ENCODE measurements at places on chromosomes 3 and 15.

DNA sequence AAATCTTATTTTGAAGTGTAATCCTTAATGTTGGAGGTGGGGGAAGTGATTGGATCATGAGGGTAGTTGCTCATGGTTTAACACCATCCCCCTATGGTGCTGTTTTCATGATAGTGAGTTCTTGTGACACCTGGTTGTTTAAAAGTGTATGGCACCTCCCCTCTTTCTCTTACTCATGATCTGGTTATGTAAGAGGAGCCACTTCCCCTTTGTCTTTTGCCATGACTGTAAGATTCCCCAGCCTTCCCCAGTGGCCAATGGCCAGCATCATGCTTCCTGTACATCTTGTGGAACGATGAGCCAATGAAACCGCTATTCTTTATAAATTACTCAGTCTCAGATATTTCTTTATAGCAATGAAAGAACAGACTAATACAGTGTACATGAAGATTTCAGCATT lies 39.8 kb upstream of the GMNC start:
- no peak for DNase-seq

- DNase-seq: no peak
Measured at GRCh38 chr3:128486205-128486628, 6.8 kb downstream of the GATA2 start.

- no peak for DNase-seq
Measured at GRCh38 chr3:23594894-23595670, 210.7 kb upstream of the UBE2E1 start.

GRCh38 chr15:72991026-72991425 lies 61.2 kb upstream of the NEO1 start:
- DNase-seq: no peak

- no peak for DNase-seq
Measured at GRCh38 chr15:68023307-68024101, 30.6 kb upstream of the PIAS1 start.

GRCh38 chr3:141412936-141413354 lies 44.6 kb downstream of the ZBTB38 start:
- DNase-seq: no peak

DNA sequence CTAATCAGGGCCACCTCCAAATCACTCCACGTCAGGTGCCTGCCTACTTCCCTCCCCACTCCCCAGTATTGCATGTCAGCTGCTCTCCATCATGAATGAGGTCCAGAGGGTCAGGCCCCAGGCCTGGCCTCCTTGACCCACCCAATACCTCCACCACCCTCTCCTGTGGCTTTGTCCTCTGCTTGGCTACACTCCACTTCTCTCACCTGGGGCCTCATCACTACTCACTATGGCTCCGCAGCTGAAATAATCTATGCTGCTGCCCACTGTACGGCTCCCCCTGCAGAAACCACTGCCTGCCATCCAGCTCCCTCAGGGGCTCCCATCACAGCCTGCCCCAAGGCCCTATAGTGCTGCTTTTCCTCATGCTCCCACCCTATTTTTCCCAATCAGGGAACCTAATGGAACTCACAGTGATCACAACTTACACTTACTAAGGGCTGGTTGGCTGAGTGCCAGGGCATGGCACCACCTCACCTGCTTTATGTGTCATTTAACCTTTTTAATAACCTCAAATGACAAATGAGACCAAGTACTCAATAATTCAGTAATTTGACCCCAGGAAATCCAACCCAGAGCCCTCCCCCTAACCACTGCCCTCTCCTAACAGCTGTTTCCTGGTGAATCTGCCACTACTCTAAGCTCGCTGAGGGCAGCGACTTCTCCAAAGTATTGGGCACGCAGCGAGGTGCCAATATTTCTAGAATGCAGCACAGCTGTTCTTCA lies 2.3 kb downstream of the GORASP1 start:
- no peak for DNase-seq

DNA sequence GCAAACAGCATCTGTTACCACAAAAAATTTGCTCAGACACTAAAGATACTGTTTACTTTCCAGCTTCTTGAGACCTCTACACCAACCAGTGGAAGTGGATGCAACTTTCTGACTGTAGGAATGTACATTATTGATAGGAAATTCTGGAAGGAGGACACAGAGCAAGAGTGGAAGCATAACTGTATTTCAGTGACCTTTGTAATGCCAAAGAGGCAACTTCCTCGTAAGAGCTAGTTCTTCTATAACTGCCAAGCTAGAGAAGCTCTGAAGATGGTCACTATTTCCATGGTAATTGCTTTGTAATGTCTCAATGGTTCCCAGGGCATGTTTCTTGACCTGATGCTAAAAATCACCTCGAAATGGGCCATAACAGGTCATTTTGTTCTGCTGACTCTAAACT lies 96.3 kb upstream of the SLC2A2 start:
- DNase-seq: no peak

DNA sequence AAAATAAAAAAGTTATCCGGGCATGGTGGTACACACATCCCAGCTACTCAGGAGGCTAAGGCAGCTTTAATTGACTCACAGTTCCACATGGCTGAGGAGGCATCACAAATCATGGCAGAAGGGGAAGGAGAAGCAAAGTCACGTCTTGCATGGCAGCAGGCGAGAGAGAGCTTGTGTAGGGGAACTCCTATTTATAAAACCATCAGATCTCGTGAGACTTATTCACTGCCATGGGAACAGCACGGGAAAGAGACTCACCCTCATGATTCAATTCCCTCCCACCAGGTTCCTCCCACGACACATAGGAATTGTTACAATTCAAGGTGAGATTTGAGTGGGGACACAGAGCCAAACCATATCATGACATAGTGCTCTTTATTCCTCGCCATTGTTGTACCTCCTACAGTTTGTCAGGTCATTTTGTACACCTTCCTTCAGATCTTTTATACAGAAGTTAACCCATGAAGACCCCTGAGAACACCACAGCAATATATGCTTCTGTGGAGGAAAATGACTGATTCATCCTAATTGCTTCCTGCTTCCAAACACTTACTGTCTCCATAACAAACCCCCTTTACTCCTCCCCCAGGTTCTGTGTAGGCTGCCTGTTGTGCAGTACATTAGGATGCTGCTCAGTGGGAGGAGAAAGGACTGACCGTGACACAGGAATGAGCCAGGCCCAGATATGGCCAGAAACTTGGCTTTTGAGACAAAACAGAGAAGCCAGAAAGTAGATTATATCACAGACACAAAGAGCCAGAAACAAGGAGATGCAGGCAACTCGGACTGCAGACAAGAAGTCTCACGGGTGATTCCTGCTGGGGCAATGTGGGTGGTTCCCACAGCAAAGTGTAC lies 67.9 kb upstream of the HEG1 start:
- no peak for DNase-seq

DNA sequence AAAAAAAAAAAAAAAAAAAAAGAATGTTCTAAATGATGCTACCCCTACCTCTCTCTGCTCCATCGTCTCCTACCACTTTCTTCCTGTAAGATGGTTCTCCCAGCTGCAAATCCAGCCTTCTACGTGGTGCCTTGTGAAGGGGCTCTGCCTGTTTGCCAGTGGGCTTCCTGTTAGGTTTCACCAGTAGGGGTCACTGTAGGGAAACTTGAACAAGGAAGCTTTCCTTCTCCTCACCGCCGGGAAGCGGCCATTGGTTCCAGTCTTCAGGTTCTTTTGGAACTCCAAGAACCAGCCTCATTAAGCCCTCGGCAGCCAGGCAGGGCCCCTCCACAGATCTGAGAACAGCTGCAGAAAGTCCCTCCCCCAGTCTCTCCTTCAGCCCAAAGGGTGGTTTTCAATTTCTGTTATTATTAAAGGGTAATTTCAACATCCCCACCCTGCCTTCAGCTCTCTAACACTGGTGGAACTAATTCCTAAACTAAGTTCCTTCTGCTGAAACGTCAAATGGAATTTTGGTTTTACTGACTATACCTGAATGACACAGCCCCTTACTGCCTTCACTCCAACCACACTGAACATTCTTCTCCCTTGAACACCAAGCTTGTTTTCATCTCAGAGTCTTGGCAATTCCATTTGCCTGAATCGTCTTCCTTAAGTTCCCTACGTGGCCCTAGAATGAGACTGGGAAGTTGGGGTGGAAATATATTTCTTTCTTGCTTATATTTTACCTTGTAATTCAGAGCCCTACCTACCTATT lies 13.5 kb downstream of the MCCC1 start:
- DNase-seq: peak; percentile 38

DNA sequence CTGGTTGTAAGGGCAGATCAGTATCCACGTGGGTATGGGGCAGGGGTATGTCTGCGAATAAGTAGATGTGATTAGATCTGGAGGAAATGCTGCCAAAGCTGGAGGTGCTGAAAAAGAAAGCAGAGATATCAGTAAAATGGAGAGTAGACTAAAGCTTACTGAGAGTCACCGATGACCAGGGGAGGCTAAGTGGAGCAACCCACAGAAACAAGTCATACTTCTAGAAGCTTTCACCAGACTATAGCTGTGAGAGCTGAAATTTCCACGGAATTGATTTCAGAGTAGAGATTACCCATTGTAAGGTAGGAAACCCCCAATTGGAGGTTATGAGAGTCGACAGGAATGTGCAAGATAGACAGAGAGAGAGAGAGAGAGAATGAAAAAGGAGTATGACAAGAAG lies 27.5 kb downstream of the ONECUT1 start:
- DNase-seq: no peak

- no peak for DNase-seq
Measured at GRCh38 chr3:129662191-129662608, 55.7 kb upstream of the PLXND1 start.

- no peak for DNase-seq
Measured at GRCh38 chr3:102038477-102039142, 189.3 kb downstream of the NFKBIZ start.

GRCh38 chr3:126481808-126482502 lies 6.3 kb upstream of the ZXDC start:
- DNase-seq: no peak

GRCh38 chr15:67021455-67021854 lies 43.9 kb upstream of the SMAD3 start:
- DNase-seq: no peak

DNA sequence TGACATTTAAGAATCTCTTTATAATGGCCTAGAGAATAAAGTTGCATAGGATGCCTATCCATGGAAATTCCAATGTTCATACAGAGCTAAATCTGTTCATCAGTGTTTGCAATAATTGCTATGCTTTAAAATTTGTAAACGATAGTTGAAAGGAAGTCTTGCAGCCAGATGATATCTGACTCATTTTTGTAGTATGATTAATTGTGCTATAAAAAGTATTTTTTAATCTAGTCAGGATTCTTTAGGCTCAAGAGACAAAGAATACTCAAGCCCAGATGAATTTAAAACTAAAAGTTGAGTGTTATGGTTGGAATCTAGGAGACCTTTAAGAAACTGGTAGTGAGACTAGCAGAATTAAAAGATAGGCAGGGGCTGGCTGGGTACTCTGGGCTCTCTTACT lies 50.5 kb downstream of the SUCNR1 start:
- no peak for DNase-seq

DNA sequence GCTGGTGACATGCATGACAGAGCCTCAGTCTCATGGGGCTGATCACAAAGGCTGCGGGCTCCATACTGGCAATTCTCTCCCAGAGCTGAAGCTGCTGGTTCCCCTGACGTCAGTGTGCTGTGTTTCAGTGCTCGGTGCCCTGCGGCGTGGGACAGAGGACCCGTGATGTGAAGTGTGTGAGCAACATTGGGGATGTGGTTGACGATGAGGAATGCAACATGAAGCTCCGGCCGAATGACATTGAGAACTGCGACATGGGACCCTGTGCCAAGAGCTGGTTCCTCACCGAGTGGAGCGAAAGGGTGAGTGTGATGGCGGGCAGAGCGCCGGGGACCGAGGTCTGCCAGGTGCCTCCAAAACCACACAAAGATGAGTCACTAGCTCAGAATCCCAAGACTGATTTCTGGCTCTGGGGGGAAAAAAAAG lies 62.0 kb upstream of the NR2E3 start:
- DNase-seq: no peak

DNA sequence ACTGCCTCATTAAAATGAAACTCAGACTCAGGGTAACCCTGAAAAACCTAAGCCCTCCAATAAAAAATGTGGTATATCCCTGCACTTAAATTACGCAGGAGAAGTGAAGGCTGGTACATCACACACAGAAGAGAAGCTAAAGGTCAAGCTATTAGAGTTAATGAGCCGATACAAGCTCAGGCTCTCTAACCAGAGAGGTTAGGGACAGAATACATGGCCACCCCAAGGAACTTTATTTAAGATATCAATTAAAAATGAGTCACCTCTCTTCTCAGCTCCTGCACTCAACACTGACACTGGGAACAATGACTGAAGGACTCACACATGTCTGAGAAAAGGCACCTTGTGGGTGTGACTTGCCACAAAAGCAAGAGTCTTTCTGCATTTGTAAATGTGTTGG lies 800.6 kb upstream of the CFAP20DC start:
- DNase-seq: no peak

- DNase-seq: no peak
Measured at GRCh38 chr3:45640091-45640507, 45.5 kb downstream of the LIMD1 start.

GRCh38 chr3:45120359-45121158 lies 25.6 kb downstream of the CDCP1 start:
- DNase-seq: no peak

DNA sequence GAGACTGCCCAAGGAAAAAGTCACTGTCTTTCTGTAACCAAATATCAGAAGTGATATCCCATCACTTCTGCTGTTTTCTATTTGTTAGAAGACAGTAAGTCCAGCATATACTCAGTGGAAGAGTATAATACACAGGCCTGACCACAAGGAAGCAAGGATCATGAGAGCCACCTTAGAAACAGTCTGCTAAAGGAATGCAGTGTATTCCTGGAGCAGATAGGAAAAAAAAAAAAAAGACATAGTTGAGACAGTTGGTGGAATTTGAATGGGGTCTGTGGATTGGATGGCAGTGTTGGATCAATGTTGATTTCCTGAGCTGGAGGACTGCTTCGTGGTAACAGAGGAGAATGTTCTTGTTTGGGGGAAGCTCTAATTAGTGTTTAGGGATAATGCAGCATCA lies 26.5 kb upstream of the FBXL2 start:
- no peak for DNase-seq

DNA sequence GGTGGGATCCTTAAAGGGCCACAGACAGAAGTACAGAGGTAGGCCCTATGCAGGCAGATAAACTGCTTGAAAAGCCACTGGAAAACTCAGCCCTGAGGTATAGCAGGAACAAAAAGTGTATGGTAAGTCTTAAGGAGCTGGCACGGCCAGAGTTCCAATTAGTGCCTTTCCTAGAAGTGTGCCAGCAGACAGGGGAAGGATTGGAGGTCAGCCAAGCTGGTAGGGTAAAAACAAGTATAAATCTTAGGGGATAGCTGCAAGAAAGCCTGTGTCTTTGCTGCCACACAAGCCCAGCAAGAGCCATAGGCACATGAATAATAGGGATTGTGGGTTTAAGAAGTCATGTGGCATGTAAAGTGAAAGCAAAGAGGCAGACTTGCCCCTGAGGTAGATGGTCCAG lies 582.5 kb downstream of the PLOD2 start:
- DNase-seq: no peak

- no peak for DNase-seq
Measured at GRCh38 chr3:120093911-120094775, at the start of gene GSK3B. Gene GSK3B (minus strand): TSS chr3:120094447. CDS start chr3:120093434, 1,013 bp downstream.

GRCh38 chr3:70519913-70520659 lies 207.6 kb upstream of the MDFIC2 start:
- no peak for DNase-seq

GRCh38 chr3:44093531-44093930 lies 148.2 kb upstream of the TOPAZ1 start:
- no peak for DNase-seq
